ENCODE measurements at places on chromosomes 12 and 14.

- DNase-seq, result no peak
Measured at GRCh38 chr12:119157978-119158377, 20.8 kb upstream of the HSPB8 start.

DNA sequence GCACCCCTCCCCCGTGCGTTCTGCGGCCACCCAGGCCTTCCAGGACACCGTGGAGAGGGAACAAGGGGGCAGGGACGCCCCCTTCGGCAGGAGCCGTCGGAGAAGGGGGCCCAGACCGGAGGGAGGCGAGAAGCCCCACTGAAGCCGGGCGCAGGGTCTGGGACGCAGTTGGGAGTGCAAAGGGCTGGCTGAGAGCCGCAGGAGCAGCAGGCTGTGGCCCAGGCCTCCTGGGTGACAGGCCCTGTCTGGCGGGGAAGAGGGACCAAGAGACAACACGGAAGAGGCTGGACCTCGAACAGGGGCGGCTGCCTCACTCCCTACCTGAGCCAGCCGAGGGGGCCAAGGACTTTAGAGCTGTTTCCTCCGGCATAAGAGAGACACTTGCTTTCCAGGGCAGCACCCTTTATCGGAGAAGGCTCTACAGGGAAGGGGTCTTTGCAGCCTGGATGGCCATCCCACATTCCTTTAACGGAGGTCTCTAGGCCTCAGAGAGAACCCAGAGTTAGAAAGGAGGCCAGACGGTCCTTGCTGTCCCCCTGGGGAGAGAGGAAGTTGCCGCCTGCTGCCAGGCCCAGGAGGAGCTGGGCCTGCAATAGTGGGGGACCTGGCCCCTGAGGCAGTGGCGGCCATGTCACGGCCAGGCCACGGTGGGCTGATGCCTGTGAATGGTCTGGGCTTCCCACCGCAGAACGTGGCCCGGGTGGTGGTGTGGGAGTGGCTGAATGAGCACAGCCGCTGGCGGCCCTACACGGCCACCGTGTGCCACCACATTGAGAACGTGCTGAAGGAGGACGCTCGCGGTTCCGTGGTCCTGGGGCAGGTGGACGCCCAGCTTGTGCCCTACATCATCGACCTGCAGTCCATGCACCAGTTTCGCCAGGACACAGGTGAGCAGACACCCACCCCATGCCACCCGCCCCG is 1.3 kb downstream of the DTX1 start:
- no peak for DNase-seq

DNA sequence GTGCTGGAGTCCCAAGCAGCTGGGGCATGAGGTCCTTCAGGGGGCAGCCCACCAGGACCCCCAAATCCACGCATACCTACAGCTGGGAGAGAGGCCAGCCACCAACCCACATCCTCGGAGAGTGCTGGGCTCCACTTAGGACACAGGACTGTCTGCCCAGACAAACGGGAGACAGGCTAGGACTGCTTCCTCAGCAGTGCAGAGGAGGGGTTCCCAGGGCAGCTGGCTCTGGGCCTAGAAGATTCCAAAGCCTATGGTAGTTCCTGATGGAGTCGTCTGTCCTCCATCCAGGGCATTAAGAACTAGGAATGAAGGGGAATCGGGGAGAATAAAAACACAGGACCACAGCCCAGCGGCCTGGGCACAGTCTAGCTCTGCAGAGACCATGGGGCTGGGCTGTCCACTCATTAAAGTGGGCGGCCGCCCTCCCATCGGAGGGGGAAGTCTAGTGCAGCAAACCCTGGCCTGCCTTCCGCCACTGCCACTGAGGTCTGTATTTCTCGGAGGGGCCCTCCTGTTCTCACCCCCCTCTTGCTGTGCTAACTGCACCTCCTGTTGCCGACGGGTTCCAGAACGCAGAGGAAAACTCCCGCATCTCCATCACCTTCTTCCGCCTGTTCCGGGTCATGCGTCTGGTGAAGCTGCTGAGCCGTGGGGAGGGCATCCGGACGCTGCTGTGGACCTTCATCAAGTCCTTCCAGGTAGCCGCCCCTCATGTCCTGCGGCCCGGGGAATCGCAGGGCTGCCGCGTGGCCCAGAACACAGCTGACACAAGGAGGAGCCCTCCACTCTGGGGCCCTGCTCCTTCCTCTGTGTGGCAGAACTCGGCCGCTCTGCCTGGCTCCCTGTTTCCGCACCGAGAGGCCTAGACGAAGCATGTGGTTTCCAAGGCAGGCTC is 143.5 kb upstream of the FKBP4 start:
- DNase-seq, result no peak

DNA sequence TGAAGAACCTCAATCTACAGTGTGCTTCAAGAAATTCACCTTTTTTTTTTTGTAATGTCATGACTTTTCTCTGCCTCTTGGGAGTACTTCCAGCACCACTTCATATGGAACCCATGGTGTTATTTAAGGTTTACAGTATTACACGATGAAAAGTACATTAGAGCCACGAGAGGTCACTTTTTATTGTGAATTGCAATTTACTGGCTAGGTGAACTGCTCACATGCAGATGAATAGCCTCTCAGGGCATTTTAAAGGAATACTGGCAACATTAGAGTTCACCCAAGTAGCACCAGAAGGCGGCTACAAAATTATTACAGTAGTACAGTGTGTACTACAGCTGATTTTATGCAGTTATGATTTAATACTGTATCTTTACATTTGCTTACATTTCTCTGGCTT is 99.1 kb upstream of the PPP4R3A start:
- DNase-seq, result no peak

GRCh38 chr14:74888164-74889158 is 6.7 kb downstream of the DLST start:
- DNase-seq, result no peak

DNA sequence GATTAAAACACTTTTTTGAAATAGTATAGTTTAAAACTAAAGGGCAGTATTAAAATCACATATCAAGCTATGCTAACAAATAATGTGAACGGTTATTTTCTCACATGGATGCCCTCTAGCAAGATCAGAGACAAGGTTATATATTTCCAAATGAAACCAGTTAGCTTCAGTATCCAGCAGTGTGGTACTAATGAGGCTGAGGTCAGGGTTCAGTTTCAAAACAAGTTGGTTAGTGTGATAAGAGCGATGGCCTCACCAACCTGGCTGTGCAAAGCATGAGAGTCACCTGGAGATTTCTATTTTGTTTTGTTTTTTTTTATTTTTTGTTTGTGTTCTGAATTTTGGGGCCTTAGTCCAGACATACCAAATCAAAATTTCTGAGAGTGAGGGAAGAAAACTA is 352.2 kb upstream of the KITLG start:
- DNase-seq, result no peak

Measured in memory B cell (primary cell).